ENCODE measurements at places on chromosomes 4 and X.
A peak's percentile ranks its signal among the peaks of the same experiment; 100 is the strongest.

DNA sequence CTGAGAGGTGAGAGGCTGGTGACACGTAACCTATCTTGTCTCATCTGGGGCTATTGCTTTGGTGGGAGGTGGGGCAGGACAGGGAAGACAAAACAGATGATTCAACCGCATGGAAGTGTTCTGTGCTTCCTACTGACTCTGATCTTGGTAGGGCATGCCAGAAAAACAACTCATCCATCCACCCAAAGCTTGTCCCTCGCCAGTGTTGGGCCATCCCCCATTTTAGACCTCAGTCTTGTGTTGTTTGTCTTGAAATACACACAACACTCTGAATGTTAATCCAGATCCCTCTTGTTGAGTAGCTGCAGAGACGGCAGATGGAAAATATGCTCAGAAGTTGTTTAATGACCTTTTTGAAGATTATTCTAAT, 377 bp downstream of the CHRNA9 start:
- no peak for DNase-seq

- DNase-seq = no peak
These were observed 66.5 kb downstream of the EFNB1 start for GRCh38 chrX:68895341-68895755.

GRCh38 chrX:111283446-111283845, 13.2 kb upstream of the CAPN6 start:
- no peak for DNase-seq

DNA sequence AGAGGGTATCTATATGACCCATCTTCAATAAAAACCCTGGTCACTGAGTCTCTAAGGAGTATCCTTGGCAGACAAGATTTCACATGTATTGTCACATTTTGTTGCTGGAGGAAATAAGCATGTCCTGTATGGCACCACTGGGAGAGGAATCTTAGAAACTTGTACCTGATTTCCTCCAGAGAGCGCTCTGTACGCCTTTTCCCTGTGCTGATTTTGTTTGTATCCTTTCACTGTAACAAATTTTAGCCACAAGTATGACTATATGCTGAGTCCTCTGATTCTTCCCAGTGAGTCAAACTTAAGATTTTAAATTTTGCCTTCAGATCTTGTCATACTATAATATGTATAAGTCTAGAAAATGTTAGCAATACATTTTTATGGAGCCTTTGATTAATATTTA, 102.8 kb downstream of the ITIH6 start:
- no peak for DNase-seq

- DNase-seq = no peak
These were observed 63.2 kb downstream of the SEPSECS start for GRCh38 chr4:25096981-25097443.

DNA sequence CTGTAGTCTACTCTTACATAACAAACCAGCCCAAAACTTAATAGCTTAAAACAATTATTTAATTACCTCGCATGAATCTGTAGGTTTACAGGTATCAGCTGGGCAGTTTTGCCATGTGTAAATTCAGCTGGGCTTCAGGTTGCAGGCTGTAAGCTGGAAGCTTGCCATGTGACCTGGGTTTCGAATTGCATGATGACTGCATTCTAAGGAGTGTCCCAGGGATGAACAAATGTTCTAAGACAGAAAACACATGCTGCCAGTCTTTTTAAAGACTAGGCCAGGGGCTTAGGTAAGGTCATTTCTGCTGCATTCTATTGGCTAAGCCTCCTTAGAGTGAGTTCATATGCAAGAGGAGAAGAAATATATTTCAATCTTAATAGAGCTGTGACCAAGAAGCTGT, 44.8 kb downstream of the GRIA2 start:
- DNase-seq = no peak

DNA sequence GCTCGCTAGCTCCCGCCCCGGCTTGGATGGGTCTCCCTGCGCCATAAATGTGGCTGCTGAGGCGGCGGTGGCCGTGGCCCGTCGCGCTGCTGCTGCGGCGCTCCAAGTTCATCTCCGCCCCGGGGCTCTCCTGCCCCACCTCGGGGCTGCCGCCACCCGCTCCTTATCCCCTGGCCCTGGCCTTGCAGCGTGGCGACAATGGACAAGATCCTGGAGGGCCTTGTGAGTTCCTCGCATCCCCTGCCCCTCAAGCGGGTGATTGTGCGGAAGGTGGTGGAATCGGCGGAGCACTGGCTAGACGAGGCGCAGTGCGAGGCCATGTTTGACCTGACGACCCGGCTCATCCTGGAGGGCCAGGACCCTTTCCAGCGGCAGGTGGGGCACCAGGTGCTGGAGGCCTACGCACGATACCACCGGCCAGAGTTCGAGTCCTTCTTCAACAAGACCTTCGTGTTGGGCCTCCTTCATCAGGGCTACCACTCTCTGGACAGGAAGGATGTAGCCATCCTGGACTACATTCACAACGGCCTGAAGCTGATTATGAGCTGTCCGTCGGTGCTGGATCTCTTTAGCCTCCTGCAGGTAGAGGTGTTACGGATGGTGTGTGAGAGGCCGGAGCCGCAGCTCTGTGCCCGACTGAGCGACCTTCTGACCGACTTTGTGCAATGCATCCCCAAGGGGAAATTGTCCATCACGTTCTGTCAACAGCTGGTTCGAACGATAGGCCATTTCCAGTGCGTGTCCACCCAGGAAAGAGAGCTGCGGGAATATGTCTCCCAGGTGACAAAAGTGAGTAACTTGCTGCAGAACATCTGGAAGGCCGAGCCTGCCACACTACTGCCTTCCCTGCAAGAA, 763 bp downstream of the USP38 start:
- DNase-seq = peak; percentile 22

GRCh38 chr4:126572264-126572663, 1060.5 kb upstream of the INTU start:
- DNase-seq = no peak

- DNase-seq = no peak
These were observed 36.1 kb upstream of the C4orf50 start for GRCh38 chr4:6054162-6054922.

- no peak for DNase-seq
These were observed 70.7 kb upstream of the HPGD start for GRCh38 chr4:174592985-174593335.

DNA sequence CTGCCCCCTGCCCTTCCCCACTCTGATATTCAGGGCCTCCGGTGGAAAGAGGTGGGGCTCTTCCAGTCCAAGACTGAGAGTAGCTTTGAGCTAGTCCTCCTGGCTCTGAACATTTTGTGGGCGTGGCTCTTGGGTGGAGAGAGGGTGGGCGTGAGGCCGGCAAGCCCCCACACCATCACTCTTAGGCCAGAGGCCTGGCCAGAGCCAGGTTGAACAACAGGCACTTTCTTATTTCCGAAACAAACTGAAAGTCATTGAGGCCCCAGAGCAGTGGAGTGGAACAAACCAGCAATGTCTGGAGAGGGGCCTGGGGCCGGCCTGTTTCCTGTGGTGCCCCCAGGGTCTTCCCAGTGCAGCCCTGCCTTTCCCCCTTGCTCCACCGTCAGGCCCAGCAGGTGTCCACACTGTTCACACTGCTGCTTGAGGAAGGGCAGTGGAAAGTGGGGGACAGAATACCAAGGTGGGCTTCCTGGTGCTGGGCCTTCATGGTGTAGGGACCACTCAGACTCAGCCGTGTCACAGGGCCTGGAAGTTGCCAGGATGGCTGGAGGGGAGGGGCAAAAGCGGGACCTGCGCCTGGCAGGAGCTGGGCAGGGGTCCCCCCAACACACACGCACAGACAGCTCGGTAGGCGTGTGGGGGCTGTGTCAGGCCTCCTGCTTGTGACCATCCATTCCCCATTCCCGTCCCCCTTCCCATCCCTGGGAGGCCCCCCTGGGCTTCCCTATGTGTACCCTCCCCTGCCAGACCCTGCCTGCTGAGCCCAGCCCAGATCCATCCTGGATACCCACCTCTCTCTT, 2.9 kb downstream of the ADRA2C start:
- no peak for DNase-seq

DNA sequence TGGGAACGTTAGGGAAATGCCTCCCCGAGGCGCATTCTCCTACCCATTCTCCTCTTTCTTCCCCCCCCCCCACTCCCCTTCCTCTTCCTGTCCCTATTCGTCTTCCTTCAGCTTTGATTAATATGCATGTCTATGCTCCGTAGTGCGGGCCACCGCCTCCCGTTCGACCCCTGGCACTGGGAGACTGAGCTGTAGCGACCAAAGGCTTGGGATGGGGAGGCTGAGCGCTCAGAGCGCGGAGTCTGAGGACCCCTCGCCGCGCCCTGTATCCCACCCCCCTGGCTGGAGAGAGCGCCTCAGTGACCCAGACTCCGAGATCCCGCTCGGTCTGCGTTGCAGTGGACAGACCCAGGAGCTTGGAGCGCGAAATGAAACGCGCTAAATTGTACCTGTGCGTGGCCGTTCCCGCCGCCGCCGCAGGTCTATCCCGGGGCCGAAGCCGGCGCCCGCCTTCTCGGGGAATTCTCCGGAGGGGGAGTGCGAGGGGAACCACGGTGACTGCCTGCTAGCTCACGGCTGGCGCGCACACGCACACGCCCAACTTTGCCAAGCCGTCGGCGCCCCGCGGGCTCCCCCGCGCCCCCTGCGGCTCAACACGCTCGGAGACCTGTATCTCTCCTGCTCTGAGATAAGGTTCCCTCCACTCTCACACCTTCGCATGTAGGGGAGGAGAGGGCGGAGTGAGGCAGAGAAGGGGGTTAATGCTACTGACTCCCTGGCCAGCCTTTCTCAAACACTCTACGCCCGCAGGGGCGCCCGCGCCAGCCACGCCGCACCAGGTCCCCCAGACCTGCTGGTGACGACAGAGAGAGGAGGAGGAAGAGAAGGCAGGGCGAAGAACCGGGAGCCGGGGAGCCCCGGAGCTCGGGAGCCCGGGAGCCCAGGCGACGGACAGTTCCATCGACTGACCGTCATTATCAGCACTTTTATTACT, 1.5 kb upstream of the PTCHD1 start:
- DNase-seq = no peak

Data from left ventricle myocardium inferior (tissue), 1 donor.